Cortex of kidney (tissue), 1 donor: ENCODE measurements at places on chromosomes 6 and 20.

GRCh38 chr6:2998998-2999617, 586 bp upstream of the NQO2 start:
- no peak for DNase-seq

DNA sequence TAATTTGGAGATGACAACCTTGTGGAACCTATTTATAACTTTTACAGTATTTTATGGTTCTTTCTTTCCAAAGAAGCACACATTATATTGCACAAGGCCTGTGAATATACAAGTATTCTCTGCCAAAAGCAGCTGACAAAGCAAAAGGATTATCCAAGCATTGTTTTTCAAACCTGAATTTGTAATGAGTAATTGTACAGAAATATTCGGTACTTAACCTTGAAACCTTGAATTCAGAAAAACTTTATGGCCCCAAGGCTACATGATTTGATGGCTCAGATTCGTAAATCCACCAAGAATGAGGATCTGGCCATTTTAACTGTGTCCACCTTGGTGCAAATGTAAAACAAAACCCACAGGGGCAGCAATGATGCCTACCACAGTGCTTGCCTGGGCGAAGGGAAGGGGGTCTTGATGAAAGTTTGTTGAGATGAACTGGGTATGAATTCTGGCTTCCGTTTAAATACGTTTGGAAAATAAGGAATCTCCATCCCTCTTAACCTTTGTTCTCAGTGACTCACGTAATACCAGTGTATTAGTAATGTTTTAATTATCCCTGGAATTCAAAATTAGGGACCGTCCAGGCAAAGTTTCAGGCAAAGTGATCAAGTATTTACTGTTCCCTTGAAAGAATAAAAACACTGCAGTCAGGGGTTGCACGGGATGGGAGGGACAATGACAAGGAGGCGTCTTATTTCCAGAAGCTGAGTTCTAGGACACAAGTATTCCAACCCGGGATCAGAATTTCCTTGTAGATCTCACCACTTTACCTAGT, 2.7 kb upstream of the RBM24 start:
- DNase-seq, result no peak

GRCh38 chr6:53666271-53666626, 693 bp upstream of the KLHL31 start:
- DNase-seq, result no peak

DNA sequence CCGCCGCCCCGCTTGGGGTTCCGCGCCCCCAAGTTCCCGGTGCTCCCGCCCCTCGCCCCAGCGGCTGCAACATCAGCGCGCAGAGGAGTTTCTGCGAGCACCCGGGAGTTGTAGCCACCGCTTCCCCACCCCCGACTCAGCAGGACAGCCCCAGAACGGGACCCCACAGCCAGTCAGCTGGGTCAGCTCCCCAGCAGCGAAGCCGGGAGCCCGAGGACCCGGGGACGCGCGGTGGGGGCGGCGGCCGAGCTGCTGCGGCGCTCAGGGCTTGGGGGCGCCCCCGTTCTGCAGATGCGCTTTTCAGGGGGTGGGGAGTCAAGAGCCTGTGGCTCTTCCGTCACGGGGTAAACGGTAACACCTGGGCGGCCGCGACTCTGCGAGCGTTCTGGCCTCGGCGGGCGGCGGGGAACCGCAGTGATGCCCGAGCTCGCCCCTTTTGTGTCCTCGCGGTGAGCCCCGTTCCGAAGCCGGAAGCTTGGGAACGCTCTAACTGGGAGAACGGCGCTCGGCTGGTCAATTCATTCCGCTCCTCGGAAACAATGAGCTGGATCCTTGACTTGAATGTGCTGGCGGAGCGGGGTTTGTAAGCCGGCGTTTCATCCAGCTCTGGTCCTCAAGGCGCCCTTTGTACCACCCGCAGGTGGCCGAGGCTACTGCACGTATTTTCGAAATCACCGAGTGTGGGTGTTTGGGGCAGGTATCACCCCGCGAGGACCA, 774 bp downstream of the PLEKHG1 start:
- DNase-seq, result no peak

DNA sequence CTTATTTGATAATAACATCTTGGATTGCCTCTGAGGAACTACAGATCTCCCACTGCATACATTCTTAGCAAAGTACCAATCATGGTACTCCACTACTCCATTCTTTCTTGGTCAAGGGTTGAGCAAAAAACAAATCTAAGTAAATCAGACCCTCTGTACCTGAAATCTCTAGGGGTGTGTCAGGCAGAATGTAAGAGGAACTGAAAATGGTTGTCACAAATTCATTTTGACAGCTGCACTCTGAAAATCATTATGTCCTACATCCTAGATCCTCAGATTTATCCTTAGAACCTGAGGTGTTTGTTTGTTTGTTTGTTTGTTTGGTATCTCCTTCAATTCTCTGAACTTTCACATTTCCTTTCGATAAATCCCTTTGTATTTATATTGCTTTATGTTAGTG, 433.2 kb upstream of the BTBD3 start:
- no peak for DNase-seq

DNA sequence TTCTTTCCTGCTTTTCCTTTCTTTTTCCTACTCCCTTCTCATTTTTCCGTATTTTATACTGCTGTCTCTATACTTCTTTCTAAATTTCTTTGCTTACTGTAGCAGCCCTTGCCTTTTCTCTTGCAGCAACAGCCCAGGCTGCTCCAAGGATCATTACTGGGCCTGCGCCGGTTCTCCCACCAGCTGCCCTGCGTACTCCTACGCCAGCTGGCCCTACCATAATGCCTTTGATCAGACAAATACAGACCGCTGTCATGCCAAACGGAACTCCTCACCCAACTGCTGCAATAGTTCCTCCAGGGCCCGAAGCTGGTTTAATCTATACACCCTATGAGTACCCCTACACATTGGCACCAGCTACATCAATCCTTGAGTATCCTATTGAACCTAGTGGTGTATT, 148.8 kb downstream of the QKI start:
- no peak for DNase-seq

- DNase-seq, result no peak
These were observed 212.3 kb downstream of the ERMARD start for GRCh38 chr6:169963581-169964297.

DNA sequence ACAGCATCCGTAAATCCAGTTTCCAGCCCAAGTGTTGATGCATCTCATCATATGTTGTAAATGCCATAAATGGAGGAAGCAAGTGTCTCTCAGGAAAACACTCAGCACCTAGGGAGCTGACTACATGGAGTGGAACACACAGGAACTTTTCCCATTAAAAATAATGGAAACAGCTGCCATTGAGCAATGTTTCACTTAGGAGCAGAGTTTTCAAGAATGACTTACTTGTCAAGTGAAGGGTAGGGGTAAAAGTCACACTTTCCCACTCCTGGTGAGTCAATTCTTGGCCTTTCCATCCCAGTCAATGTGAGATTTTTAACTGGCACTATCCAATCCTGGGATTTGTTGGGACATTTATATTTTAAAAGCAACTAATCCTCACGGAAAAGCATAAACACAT, 119.4 kb upstream of the ASF1A start:
- DNase-seq, result no peak

DNA sequence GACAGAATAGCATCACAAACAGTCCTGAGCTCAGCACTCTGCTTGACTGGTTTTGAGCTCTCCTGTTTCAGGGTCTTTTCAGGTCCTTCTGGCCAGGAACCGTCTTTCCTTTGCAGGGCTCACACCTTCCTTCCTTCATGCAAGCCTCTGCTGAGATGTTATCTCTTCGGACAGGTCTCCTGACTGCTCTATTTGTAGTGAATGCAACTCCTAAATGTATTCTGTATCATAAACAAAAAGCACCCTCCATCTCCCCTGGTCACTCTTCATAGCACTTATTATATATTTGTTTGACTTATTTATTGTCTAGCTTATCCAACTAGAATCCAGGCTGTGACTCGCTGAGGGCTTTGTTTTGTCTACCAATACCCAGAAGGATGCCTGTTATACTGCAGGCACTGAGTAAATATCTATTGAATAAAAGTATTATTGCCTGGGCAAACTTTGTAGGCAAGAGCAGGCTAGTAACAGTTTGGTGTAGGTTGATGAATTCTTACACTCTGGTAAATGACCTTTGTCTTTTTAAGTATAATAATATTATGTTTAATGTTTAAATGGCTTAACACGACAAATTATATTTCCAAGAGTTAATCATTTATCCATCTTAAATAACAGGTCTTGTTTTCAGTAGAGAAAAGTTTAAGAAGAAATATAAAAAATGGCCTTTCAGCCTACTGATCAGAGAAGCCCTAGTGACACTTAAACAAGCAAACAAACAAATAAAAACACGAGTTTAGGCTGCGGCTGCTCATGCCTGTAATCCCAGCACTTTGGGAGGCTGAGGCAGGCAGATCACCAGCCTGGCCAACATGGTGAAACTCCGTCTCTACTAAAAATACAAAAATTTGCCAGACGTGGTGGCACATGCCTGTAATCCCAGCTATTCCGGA, 199.7 kb downstream of the BCAS1 start:
- DNase-seq, result no peak

DNA sequence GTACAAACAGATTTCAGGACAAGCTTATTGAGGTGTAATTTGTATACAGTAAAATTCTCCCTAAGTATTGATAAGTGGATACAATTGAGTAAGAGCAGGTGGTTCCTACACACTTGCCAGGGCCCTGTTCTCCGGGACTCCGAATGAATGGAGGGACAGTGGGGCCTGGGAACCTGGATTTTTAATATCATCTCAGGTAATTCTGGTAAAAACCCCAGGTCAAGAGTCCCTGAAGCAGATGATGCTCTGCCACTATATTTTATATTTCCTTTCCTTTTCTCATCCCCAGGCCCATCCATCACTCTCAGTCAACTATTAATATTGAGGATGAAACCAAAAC, 104.9 kb downstream of the FYN start:
- no peak for DNase-seq

DNA sequence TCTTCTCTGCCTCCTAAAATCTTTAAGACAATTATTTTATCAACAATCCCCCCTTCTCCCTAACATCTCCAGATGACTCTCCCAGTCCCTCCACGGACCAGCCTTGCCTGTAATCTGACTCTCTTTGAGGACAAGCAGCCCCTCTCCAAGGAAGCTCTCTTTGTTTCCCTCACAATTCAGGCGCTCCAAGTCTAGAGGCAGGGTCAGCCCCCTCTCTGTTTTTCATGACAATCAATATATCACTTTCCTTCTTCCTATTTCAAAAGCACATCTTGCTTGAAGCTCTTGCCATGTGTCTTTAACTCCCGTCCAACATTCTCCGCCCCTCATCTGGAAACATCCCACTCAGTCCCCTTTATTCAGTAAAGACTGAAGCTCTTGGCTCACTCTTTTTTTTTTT, 393.4 kb upstream of the SULF2 start:
- DNase-seq, result no peak

DNA sequence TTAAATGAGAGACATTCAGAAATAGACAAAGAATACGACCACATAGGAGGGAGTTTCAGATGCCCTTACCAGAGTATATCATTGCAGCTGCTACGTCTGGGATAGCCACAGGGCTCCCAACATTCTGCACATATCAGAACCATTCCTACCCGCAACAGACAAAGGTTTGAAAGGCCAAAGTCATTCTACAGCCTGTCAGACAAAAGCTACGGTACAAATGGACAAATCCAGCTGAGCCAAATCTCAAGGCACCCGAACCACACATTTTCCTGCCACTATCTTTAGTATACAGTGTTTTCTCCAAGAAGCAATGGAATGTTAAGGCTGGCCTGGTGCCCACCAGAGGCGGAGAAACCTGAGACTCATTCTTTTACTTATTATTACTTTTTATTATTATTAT, 30.5 kb upstream of the LYRM2 start:
- DNase-seq, result no peak

DNA sequence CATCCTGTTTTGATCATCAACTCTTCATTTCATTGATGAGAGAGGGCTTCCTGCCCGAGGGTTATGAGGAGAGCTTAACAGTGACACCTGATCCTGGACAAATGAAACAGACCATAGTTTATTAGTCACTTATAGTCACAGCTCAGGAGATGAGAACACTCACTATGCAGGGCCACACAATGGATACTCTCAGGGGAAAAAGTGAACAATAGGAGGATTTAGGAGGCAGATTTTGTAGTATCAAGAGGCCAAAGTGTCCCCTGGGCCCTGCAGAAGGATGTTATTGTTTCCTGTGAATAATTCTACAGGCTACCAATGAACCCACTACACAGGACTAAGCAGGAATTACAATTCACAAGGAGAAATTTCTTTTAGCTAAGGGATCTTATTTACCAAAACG, 772.8 kb upstream of the MAN1A1 start:
- no peak for DNase-seq

DNA sequence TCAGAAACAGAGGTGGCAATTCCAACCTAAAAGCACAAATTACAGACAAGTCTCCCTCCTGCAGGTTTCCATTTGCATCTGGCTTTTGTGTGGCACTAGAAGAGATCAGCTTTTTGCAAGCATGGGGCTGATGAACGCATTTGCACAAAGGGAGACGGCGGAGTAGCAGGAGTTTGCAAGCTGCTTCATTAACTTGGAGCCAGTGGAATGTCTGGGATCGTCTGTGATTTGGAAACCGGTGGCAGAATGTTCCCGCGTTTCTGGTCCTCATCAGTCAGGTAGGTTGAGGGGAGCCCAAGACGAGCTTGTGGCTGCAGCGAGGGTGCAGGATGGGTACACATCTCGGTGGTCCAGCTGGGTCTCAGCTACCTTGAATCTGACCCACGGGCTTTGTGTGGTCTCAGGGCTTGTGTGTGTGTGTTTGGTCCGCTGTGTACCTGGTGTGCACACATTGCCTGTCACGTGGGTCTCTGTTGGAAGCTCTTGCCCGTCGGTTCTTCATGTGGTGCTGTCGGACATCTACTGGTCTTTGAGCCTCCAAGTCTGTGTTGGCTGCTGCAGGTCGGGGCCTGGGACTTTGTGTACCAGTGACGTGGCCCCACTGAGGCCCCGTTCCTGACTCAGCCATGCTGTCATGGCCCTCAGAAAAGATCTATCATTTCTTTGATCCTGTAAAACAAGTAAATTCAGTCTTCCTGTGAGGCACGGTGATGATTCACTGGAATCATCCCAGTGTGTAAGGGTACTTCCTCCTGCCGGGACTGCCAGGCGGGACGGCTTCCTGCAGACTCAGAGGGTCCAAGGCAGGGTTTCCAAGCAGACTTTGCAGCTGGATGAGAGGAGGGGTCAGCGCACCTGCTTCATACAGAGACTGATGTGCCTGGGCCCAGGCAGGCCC, 12.4 kb upstream of the MYT1 start:
- no peak for DNase-seq

DNA sequence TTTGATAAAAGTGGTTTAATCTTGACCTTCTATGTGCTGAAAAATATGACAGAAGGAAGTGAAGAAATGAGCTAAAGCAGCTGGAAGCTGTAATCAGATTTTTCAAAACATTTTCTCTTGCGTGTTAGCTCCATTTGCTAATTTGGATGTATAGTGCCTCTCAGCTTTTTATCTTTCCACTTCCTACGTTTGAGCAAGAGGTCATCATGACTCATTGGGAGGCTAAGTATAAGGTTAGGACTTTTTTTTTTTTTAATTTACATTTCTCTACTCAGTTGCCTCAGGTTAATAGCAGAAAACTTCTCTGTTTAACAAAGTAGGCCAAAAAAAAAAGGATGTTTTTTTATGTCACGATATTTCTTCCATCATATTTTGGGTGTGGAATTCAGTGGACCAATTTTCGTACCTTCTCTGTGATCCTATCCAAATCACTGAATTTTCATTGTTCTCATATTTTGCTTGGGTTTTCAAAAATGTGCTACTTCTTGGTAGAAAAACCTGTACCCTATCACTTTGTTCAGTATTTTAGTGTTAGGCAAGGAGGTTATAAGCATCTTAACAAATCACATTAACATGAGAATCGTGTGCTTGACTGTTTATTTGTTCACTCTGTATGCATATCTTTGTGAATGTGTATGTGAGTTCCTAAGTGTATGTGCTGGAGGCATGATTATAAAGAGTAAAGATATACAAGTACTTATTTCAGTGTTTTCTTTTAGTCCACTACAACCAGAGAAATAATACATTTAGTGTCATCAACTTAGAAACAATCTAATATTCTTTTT, 1028.3 kb upstream of the EYS start:
- no peak for DNase-seq
